NCI-H345 (cell line): ENCODE measurements at places on chromosomes 2 and 18.

- no peak for DNase-seq
These were observed 222.5 kb downstream of the GBX2 start for GRCh38 chr2:235945608-235946140.

- no peak for DNase-seq
These were observed at the start of gene CD8A for GRCh38 chr2:86790676-86791572. Gene CD8A, minus strand, starts transcription at chr2:86790913. Its CDS starts 88 bp downstream, at chr2:86790825.

DNA sequence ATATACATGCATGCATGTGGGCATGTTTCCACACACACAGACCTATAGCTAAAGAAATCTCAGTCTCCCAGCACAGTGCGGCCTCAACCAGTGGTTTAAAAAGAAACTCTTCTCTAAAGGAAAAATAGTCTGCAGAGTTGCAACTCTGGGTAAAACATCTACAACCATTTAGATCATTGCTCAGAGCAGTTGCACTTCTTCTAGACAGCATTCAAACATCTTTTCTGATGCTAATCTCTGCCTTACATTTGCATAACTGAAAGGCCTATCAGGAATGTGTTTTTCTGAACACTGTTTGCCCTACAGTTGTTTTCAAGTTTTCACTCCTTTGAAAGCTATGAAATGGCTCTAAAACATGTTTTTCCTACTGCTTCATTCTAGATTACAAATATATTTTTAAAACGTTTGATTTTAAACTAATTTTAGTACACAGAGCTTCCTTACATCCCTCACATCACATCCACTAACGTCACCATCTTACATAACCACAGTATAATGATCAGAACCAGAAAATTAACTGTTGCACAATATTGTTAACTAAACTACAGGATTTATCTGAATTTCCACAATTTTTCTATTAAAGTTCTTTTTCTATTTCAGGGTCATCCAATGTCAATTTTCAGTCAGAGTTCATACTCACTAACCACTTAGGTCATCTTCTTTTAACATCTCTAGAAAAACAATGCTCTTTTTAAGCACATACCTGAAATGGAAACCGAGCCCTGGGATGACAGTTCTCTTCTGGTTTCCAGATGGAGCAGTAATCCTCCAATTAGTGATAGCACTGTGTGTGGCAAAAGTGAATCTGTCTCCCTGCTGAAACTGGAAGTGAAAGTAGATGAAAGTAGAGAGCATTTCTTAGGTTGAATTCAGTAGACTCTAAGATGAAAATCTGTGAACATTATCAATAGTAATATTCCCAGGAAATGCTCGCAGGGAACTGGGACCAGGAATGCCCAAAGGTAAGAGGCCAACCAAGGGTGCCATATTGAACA lies 501.6 kb upstream of the GCFC2 start:
- no peak for DNase-seq

GRCh38 chr2:223760838-223761502 lies 76.4 kb downstream of the AP1S3 start:
- no peak for DNase-seq

GRCh38 chr2:43201497-43201896 lies 24.9 kb downstream of the ZFP36L2 start:
- no peak for DNase-seq

- no peak for DNase-seq
These were observed 151.3 kb upstream of the PELI1 start for GRCh38 chr2:64295326-64296139.
